ENCODE measurements at places on chromosomes 4 and X.

DNA sequence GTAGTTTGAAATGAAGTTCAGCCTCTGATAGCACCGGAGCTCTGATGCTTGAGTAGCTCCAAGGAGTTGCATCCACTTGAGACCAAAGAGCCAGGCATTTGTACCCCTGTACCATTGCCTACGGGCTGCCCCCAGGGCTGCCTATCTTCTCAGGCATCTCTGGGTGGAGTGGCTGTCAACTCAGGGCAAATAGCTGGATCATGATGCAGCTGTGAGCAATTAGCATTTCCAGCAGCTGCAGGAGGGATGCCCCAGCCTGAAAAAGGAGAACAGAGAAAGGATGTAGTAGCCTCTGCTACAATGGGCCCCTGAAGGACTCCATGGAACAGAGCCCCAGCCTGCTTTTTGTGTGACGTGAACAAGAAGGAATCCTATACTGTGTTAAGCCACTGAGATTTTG is 492.6 kb downstream of the BCOR start:
- no peak for DNase-seq

- no peak for DNase-seq
Observed at GRCh38 chr4:46370531-46370930, 19.4 kb downstream of the GABRA2 start.

GRCh38 chr4:15373363-15373762 is 54.5 kb upstream of the C1QTNF7 start:
- DNase-seq = peak; percentile 47

DNA sequence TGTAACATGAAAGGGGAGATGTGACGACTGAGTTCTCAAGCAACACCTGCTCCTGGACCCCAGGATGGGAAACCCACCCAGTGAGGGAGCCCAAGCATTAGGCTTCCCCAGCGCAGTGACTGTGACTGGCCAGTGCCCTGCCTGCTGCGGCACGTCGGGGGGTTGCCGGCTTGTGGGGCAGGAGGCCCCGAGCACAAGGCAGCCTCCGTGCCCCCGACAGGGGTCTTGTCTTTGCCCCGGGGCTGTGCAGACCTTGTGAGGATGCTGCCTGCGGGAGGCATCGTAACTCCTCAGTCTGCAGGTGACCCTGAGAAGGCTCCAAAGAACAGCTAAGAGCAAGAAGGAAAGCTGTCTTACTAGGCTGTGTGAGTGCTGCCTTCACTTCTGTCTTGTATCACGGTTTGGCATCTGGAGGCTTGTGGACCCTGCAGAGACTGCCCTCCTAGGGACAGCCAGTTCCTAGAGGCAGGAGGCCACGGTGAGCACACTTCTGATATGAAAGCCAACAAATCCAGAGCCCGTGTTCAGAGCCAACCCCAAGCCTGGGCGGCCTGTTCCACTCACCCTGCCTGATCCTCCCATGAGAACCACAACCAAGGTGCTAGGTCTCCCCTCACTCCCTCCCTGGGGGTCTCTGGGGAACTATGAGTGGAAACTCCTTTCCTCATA is 47.7 kb downstream of the FGFRL1 start:
- no peak for DNase-seq

GRCh38 chr4:104869831-104870230 is 276.8 kb upstream of the TET2 start:
- no peak for DNase-seq

GRCh38 chr4:126647320-126647719 is 985.4 kb upstream of the INTU start:
- DNase-seq = no peak

- no peak for DNase-seq
Observed at GRCh38 chr4:108054025-108054638, 64.4 kb downstream of the HADH start.

DNA sequence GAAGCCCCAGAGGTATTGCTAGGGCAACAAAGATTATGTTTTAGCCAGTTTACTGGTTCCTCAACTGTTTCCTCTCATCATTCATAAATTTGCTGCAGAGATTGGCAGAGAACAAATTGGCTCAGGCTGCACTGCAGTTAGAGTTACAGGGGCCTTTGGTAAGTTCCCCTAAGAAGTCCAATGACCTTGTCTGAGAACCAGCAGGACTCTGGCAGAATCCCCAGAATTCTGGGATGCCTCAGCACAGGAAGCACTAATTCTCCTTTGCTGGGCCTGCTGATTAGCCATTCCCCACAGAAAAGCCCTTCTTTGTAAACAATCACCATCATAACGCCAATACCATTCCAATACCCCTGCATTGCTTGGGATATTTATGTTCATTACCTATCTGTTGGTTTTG is 151.3 kb downstream of the USP46 start:
- DNase-seq = no peak

GRCh38 chr4:149095811-149096210 is 653.6 kb upstream of the NR3C2 start:
- DNase-seq = no peak

GRCh38 chr4:164615964-164616363 is 138.0 kb upstream of the SMIM31 start:
- DNase-seq = no peak

DNA sequence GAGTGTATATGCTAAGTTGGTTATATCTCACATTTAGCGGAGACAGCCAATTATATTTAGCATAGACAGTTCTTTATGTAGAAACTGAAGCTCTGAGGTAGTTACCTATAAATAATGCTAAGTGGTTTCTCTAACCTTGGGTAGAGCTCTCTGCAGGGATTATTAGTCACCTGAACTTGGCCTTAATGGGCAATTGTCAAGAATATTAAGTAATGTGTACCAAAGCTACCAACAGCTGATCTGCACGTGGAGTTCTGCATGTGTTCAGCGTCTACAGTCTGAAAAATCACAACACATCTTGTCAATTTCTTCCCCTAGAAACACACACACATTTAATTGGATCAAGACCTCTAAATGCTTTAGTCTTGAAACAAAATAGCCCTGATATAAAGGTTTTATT is 740.6 kb upstream of the FAM241A start:
- no peak for DNase-seq

- no peak for DNase-seq
Observed at GRCh38 chr4:3656416-3657356, 109.5 kb upstream of the ADRA2C start.

GRCh38 chrX:121456315-121456714 is 408.9 kb downstream of the GLUD2 start:
- no peak for DNase-seq

- peak; percentile 35 for DNase-seq
Observed at GRCh38 chrX:136272325-136272724, 21.1 kb upstream of the MAP7D3 start.

GRCh38 chr4:157808796-157809383 is 363.9 kb downstream of the GASK1B start:
- DNase-seq = no peak

- peak; percentile 23 for DNase-seq
Observed at GRCh38 chr4:113636438-113636818, 125.1 kb downstream of the CAMK2D start.

GRCh38 chr4:1547131-1547855 is 136.8 kb downstream of the FAM53A start:
- no peak for DNase-seq

GRCh38 chr4:165874791-165875371 is 1.8 kb downstream of the TLL1 start:
- no peak for DNase-seq

DNA sequence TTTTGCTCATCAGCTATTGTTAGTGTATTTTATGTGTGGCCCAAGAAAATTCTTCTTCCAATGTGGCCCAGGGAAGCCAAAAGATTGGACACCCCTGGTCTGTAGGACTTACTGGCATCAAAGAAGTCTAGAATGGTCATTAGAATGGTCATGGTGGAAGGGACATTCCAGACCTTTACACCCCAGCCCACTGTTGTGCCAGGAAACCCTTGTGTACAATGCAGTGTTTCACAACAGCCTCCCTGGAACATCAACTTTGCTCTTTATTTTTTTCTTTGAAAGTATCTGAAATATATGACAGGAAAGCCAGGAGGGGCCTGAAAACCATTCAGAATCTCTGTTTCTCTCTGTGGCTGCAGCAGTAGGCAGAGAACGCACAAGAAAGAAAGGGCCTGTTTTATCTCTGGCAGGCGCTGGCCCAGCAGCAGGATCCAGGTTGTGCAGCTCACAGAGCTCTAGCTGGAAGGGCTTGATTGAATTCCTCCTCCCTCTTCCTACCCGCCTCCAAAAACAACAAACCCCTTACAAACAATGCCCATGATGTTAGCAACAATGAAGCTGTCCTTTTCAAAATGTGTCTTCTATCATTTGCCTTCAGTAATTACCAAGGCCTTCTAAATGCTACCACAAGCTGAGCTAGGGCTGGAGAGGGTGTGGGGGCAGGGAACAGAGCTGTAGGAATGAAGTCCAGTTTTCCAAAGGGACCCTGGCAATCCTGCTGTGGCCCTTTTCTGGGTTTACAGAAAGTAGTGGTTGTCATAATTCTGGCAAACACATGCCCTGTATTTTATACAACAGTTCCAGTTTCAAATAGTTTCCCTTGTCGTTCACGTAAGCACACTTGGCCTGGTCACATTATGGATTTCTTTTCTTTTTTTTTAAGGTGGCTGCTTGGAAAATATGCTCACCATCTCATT is 32.3 kb upstream of the TFDP3 start:
- DNase-seq = no peak

DNA sequence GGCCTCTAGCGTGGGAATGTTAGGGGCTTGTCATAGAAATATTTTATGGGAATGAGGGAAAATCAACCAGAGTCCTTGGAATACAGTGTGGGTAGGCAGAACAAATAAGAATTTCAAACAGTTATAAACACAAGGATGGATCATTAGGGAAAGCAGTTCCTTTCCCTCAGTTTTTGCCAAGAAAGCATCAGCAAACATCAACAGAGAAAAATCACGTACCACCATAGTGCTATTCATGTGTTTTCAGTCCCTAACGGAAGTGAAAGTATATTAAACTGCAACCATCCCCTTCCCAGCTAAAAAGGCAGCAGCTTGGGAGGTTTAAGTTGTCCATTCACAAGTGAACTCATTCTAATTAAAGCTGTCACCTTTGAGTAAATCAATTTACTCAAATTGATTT is 334.4 kb upstream of the PCDH18 start:
- no peak for DNase-seq

- no peak for DNase-seq
Observed at GRCh38 chr4:33091961-33092360, 2371.8 kb downstream of the PCDH7 start.

- no peak for DNase-seq
Observed at GRCh38 chrX:3177851-3178250, 136.6 kb downstream of the ARSF start.

- peak; percentile 40 for DNase-seq
Observed at GRCh38 chr4:15100994-15101695, 98.9 kb downstream of the CPEB2 start.

GRCh38 chrX:24506082-24506481 is 41.0 kb downstream of the PDK3 start:
- peak; percentile 5 for DNase-seq

- no peak for DNase-seq
Observed at GRCh38 chr4:173666-174314, 49.5 kb downstream of the ZNF718 start.

GRCh38 chr4:71406459-71406963 is 67.7 kb downstream of the SLC4A4 start:
- peak; percentile 43 for DNase-seq

- peak; percentile 42 for DNase-seq
Observed at GRCh38 chr4:142683997-142684396, 162.1 kb downstream of the INPP4B start.

GRCh38 chr4:151263455-151263854 is 13.5 kb upstream of the PRSS48 start:
- DNase-seq = no peak

DNA sequence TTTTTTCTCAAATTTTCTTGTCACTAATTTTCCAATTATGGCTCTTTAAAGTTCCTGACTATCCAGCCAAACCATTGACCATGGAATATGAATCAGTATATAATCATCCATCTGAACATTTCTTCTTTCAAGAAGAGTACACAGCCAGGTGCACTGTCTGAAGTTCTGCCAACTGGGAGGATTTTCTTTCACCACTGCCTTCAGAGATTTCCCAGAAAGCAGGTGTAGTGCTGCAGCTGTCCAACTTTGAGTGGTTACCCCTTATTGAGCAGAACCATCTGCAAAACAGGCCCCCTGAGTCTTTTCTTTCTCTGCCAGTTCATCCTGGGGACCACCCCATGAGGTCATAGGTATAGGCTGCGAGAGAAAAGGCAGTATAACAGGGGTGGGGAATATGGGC is 1213.2 kb downstream of the RAPGEF2 start:
- DNase-seq = peak; percentile 72

DNA sequence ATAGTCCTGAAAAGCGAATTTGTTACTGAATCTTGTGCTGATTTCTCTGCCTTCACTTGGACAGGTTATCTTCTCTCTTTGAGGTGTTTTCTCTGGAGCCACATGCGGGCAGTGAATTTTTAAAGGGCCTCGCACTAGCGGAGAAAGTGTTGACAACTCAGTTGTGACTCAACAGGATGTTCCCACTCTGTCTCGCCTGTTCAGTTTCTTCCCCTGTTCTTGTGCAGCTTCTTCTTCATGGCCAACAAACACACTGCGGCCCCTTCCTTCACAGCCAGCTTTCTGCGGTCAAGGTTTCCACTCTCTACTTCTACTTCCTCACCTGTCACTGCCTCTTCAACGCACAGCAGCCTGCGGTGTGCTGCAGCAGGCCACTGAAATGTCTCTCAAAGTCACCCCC is 1.1 kb upstream of the SHROOM4 start:
- no peak for DNase-seq

GRCh38 chr4:188154668-188155405 is 15.6 kb downstream of the TRIML1 start:
- no peak for DNase-seq

- DNase-seq = peak; percentile 14
Observed at GRCh38 chr4:123298261-123298660, 98.3 kb upstream of the SPRY1 start.

- peak; percentile 36 for DNase-seq
Observed at GRCh38 chrX:38664285-38664684, 102.9 kb downstream of the TSPAN7 start.
